ENCODE measurements at places on chromosomes 16 and 17. TPM values are rescaled to one million over a fixed set of nuclear protein-coding genes. Genes with fewer than 3 reads are reported as not detected.

KRTAP9-8 gene
- total RNA-seq: not detected

GDPD3 gene
- total RNA-seq: 0.47 TPM

MYH1 gene
- total RNA-seq: not detected

SEPHS2 gene
- 26.9 TPM for total RNA-seq

KRTAP9-2 gene
- not detected for total RNA-seq

GSPT1 gene
- 47.7 TPM for total RNA-seq

CBLN1 gene
- not detected for total RNA-seq

BPTF gene
- total RNA-seq: 35.5 TPM

OTOP2 gene
- total RNA-seq: not detected

Measured in pericardium fibroblast (primary cell).